PC-3 (cell line): ENCODE measurements at places on chromosomes 12 and 14.

DNA sequence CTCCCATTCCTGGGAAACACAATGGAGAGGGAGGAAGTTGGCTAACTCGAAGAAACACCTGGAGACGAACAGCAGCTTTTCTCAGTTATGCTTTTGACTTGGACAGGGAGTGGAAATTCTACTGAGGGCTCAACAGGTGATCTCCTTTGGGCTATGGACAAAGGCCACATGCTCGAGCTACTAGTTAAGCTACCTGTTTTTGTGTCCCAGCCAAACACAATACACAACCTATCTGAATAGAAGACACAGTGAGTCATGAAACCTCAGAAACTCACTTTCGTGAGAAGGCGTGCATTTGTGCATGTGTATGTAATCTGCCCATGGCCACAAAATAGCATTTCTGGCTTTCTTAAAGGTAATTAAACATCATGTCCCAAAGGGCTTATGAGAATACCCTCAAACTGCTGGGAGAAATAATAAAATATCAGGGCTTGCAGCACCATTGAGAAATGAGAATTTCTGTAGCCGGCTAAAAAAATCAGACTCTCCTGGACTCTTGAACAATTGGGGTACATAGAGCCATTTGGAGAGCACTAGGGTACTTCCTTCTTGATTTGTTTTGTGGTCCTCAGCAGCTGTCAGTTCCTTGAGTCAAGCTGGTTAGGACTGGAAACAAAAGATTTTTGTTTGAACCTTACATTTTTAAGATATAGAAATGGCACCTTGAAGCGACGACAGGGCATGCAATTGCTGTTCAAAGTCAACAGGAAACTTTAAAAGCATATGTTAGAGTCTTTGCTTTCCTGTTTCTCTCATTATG, 85.5 kb upstream of the PTHLH start:
- peak overlapping the region; percentile 86 for H3K27ac ChIP-seq
- peak; percentile 100 for DNase-seq
- no peak overlapping the region; the same call in 1 of the 2 replicates for H3K4me3 ChIP-seq
- H3K36me3 ChIP-seq = no peaks in the 10 kb centered on the region

DNA sequence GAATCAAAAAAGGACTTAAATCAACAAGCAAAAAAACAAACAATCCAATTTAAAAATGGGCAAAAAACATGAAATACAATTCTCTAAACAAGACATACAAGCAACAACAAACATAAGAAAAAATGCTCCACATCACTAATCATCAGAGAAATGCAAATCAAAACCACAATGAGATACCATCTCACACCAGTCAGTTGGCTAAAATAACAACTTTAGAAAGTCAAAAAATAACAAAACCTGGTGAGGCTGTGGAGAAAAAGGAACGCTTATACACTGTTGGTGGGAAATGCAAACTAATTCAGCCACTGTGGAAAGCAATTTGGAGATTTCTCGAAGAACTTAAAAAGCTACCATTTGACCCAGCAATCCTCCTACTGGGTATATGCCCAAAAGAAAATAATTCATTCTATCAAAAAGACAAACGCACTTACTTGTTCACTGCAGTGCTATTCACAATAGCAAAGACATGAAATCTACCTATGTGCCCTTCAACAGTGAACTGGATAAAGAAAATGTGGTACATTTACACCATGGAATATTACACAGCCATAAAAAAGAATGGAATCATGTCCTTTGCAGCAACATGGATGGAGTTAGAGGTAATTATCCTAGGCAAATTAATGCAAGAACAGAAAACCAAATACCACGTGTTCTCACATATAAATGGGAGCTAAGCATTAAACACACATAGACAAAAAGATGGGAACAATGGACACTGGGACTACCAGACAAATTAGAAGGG, 26.9 kb downstream of the PRKD1 start:
- no peaks in the 10 kb centered on the region for H3K36me3 ChIP-seq
- no peak overlapping the region for H3K27ac ChIP-seq
- H3K27me3 ChIP-seq = no peaks in the 10 kb centered on the region

- no peaks in the 10 kb centered on the region for H3K36me3 ChIP-seq
- no peak overlapping the region for H3K4me3 ChIP-seq
- no peak overlapping the region for H3K27ac ChIP-seq
- H3K4me1 ChIP-seq = no peaks in the 10 kb centered on the region
- DNase-seq = no peak
- no peaks in the 10 kb centered on the region for H3K27me3 ChIP-seq
Observed at GRCh38 chr14:103207388-103208072, 84.3 kb downstream of the TNFAIP2 start.

DNA sequence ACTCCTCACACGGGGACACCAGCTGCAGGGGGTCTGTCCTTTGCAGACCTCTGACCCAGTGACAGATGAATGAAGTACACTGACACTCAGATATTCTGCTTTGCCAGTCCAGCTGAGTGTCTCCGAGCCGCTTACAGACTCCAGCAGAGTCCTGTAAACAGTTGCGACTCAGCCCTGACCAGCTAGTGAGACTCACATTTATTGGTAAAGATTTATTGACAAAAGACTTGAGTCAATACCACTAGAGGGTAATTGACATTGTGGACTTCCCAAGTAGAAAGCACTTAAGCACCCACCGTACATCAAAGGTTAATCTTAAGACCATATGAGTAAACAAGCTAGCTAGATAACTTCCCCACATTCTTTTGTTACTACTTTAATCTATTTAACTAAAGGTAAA, 9.8 kb upstream of the FKBP4 start:
- peaks cover 5% of the 10 kb centered on the region; the same call in 1 of the 2 replicates for H3K4me1 ChIP-seq
- H3K4me3 ChIP-seq = no peak overlapping the region
- H3K36me3 ChIP-seq = no peaks in the 10 kb centered on the region
- H3K27ac ChIP-seq = no peak overlapping the region

DNA sequence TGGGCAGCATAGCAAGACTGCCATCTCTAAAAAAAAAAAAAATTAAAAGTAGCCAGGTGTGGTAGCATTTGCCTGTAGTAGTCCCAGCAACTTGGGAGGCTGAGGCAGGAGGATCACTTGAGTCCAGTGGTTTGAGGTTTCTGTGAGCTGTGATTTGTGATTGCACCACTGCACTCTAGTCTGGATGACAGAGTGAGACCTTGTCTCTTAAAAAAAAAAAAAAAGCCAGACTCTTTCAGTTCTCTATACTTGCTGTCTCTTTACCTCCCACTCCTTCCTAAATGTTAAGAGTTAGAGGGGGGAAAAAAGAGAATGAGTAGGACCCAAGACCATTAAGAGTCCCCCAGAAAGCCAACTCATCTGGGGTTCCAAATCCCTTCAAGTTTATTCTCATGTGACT, 17.8 kb downstream of the EIF2S1 start:
- no peak overlapping the region for H3K4me3 ChIP-seq
- H3K27me3 ChIP-seq = no peaks in the 10 kb centered on the region
- no peaks in the 10 kb centered on the region for H3K4me1 ChIP-seq

DNA sequence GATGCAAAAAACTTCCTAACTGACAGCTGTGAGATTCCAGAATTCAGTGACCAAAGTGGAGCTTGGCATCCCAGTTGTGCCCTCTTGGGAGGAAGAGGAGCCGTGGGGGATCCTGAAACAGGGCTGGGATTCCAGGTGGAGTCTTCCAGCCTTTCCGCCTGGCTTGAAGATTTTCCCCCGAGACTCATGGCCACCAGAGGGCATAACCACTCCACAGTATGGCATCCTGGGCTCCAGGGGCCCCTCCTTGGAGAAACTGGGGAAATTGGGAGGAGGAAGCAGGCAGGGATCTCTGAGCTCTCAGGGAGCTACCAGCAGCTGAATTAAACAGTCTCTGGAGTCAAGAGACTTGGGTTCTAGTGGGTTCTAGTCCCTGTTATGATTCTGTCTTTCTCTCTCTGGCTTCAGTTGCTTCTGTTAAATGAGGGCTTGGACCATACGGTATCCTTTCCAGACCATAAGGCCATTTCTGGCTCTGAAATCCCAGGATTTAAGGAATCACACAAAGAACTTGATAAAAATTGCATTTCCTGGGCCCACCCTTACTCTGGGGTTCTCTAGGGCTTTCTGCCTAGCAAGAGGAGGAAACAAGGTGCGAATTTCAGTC, 2.6 kb upstream of the TAMALIN start:
- DNase-seq = peak; percentile 65
- no peak overlapping the region for H3K4me3 ChIP-seq
- H3K4me1 ChIP-seq = no peaks in the 10 kb centered on the region
- no peak overlapping the region for H3K27ac ChIP-seq
- H3K27me3 ChIP-seq = no peaks in the 10 kb centered on the region

DNA sequence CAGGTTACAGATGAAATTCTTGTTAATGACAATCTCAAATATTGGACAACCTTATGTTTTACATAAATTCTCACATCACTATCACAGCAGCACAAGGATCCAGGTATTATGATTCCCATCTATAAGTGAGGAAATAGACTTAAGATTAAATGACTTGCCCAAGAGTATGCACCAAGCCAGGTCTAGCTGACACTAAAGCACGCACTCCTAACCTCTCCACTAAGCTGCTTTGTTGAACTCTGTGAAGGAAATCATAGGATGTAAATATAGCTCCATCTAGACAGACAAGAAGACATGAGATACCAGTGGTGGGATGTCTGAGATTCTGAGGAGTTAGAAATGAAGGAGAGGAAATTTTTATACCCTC, 87.9 kb downstream of the PHLDA1 start:
- H3K36me3 ChIP-seq = no peaks in the 10 kb centered on the region
- DNase-seq = peak; percentile 44
- H3K4me1 ChIP-seq = peaks cover 23% of the 10 kb centered on the region
- no peaks in the 10 kb centered on the region for H3K27me3 ChIP-seq
